GF-D8 (cell line): ENCODE measurements at places on chromosomes 3 and 15.

DNA sequence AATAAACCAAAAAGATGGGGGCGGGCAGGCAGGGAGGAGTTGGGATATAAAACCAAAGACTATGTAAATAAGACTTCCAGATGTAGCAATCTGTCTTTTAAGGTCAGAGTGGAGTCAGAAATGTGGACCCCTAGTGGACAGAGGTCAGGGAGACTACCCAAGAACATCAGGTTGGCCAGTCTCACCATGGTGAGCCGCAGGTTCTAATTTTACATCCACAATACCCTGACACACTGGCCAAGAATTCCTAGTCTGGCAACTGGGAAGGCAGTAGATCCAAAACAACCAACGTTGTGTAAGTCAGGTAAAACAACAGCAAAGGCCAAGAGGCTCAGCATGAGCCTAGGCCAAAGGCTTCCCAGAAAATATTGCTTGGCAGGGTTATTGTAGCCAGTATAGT lies 203.4 kb downstream of the FOXP1 start:
- no peak for DNase-seq

- DNase-seq, result peak; percentile 76
Measured at GRCh38 chr3:168047190-168047795, 48.4 kb downstream of the GOLIM4 start.

- DNase-seq, result no peak
Measured at GRCh38 chr3:67118635-67119034, 120.5 kb downstream of the KBTBD8 start.

GRCh38 chr15:69751566-69751965 lies 298.9 kb downstream of the RPLP1 start:
- DNase-seq, result no peak

DNA sequence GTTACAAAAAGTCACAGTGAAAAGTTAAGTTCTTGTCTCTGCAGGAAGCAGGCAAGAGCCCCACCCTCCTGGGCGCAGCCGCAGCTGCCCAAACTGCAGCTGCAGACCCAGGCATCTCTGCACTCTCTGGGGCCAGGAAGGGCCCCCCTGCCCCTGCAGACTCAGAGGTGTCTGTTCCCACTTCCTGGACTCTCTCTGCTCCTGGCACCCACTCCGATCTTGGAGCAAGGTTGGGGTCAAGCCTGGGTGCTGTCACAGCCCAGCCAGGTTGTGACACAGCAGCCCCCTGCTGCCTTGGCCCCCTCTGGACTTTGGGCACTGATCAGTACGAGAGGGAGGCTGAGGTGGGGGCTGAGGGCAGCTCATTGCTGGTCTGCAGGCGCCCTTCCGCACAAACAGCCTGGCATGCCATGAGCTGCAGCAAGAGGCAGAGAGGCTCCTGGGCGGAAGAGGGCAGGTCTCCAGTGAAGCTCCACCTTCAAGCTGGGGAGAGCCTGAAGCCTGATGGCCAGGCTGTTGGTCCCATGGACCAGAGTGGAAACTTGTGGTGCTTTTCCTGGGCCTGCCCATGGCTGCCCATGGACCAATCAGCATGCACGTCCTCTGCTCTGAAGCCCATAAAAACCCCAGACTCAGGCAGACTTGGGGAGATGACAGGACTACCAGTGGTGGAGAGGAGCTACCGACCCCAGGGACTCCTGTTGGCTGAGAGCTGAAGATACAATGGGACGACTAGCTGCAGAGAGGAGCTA lies 42.9 kb upstream of the LRRFIP2 start:
- no peak for DNase-seq

GRCh38 chr15:35288580-35288979 lies 203.5 kb upstream of the NANOGP8 start:
- no peak for DNase-seq
